ENCODE measurements at places on chromosomes 1 and 21.

DNA sequence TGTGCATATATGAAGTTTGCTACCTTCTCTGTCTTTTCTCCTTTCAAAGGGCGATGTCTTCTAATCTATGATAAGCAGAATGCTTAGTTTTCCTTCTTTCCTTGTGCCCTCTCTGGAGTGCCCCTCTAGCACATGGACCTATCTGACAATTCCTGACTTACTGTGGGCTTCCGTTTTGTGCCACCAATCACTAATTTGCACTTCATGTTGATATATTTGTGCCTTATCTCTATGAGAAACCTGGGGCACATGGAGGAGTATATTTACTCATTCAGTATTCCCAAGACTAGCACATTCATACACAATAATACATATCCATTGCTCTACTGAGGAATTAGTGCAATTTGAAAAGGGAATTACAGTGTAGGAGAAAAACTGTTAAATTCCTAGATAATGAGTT is 197.7 kb downstream of the CTH start:
- DNase-seq: no peak

DNA sequence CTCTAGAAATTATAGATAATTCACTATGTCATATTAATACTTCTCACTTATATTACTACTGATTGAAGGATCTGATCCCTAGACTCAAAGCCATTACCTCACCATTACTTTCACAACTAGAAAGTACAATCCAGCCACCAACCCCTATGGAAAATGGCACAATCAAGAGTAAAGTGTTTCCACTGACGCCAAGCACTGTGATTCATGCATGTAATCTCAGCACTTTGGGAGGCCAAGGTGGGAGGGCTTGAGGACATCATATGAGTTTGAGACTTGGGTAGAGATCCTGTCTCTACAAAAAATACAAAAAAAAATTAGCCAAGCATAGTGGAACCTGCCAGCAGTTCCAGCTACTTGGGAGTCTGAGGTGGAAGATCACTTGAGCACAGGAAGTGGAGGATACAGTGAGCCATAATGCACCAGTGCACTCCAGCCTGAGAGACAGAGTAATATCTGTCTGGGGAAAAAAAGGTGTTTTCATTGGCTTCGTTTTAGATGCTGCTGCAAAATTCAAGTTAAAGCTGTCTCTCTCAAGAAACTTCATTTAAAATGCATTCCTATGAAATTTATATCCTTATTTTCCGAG is 126.5 kb downstream of the AKT3 start:
- no peak for DNase-seq

- no peak for DNase-seq
Measured at GRCh38 chr1:24683713-24684162, 40.6 kb downstream of the SRRM1 start.

- peak; percentile 75 for DNase-seq
Measured at GRCh38 chr1:47192458-47193384, 2.9 kb upstream of the PDZK1IP1 start.

DNA sequence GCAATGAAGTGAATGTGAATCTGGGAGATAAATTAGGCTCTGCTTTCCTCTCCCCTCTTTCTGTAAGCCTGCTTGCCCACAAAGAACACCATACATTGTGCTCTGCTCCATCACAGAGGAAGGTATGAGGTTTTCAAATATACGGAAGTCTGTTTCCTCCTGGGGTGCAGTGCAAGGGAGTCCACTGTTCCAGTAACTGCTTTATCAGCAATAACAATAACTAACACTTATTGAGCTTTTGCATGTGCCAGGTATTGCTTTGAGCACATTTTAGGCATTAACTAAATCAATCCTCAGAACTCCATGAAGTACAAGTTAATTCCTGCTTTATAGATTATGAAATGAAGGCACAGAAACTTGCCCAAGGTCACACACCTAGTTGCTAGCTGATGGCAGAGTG is 10.0 kb downstream of the LTN1 start:
- DNase-seq: no peak

DNA sequence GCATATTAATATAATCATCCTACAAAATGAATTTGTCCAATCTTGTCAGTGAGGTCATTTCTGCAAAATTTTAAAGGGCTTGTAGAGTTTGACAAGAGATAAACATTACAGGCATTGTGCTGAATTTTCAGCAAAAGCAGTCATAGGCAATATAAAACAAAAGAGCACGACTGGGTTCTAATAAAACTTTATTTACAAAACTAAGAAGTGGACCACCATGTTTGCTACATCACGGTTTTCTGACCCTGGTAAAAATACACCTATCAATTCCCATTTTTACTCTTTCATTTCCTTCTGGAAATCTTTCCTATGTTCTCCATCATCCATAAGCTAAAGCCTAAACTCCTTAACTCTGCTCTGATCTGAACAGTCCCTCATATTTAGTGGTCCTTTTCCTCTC is 229.8 kb upstream of the SGIP1 start:
- DNase-seq: no peak

- no peak for DNase-seq
Measured at GRCh38 chr1:25577134-25577920, 33.9 kb downstream of the LDLRAP1 start.

DNA sequence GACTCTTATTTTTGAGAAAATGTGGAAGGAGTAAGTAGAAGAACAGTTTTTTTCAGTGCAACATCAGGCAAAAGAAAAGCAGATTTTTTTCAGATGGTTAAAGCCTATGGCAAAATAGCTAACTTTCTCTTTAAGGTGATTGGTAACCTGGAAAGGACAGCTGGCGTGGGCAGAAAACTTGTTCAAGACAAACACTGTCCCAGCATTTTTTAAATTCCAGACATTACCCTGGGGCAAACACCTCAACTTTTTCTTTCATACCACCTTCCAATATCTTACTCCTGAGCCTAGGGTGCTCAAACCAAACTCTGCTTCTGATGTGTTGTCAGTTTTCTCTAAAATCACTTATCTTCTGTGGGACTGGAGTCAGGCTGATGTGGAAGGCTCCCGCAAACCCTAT is 2.7 kb upstream of the LEPR start:
- no peak for DNase-seq

DNA sequence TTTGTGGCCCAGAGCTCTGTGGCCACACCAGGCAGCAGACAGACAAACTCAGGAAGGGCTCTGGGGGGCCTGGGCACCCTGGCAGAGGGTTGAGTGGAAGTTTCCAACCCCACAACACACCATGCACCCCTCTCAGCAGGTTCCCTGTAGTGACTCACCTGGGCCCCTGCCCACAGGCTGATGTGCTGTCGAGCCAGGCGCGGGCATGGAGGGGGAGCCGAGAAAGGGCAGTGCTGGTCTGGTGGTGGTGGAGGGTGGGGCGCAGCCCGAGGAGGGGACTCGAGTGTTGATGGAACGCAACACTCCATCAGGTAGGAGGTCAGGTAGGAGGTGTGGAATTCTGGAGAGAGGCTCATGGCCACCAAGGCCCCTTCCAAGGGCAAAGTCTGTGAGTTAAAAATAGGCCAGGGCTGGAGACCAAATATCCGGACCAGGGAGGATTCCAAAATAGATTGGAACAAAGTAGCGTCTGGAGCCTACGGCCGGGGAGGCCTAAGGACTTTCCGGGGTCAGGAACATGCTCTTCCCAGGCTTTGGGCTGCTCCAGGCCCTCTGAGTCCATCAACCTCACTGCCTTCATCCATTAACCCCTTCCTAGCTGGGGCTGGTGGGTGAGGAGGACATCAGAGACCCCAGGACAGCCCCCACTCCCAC is 191.5 kb upstream of the AJAP1 start:
- no peak for DNase-seq

- no peak for DNase-seq
Measured at GRCh38 chr1:192491804-192492554, 83.6 kb upstream of the RGS1 start.

GRCh38 chr1:9195651-9196050 is 38.9 kb upstream of the H6PD start:
- DNase-seq: no peak

GRCh38 chr21:44618909-44619308 is 7.0 kb downstream of the KRTAP10-8 start:
- no peak for DNase-seq

GRCh38 chr1:17721444-17721843 is 33.7 kb upstream of the ACTL8 start:
- DNase-seq: no peak

DNA sequence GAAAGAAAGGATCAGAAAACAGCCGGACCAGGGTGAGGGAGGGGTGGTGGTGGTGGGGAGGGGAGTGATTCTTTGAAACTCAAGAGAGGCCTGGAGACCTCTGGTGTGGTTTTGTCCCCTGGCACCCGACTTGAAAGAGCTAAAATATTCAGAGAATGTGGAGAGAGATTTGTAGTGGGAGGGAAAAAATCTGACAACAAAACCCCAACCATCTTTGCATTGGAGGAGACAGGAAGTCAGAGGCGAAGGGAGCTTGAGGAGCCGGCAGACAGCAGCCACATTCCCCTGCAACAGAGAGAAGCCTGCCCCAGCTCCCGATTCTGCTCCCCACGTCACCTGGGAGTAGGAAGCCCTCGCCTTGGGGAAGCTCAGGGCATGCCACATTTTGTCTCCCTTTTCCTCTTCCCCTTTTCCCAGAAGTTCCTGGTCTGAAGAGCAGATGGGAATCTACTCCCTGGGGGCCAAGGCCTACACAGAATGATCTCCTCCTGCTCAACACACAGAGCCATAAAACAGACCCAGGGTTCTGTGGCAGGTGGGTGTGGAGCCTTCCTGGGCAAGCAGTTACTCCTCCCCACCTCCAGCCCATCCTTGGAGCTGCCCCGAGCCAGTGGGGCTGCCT is 84.9 kb downstream of the ITPKB start:
- no peak for DNase-seq

DNA sequence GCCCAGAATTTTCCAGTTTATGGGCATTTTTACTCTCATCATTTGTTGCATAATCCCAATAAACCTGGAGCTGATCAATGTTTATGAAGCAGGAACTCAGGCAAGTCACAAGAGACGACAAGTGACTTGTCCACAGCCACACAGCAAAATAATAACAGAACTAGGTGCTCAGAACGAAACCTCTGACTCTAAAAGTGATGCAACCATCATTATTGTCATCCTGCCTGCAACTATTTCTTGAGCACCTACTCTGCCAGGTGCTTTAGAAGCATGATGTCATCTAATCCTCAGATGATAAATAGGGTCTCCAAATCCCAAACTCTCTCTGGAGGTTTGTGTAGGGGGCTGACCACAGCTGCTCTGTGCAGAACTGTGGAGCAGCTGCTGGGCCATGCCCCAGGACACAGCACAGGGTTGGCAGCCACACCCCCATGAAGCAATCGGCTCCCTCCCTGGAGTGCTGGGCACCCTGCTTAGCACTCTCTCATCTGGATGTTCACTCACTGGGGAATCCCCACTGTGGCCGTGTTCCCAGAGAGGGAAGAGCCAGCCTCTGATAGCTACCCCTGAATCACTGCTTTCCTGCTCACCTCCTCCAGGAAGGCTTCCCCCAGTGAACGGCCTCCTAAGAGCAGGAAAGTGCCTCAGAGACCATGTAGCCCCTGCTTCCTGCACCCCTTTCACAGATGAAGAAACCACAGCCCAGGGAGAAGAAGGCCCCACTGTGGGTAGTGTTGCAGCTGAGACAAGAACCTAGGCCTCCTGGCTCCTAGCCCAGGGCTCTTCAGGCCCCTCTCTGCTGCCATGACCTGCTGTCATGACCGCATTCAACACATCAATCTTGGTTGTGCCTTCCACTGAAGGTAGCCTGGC is 2.1 kb downstream of the TTC22 start:
- DNase-seq: peak; percentile 67

DNA sequence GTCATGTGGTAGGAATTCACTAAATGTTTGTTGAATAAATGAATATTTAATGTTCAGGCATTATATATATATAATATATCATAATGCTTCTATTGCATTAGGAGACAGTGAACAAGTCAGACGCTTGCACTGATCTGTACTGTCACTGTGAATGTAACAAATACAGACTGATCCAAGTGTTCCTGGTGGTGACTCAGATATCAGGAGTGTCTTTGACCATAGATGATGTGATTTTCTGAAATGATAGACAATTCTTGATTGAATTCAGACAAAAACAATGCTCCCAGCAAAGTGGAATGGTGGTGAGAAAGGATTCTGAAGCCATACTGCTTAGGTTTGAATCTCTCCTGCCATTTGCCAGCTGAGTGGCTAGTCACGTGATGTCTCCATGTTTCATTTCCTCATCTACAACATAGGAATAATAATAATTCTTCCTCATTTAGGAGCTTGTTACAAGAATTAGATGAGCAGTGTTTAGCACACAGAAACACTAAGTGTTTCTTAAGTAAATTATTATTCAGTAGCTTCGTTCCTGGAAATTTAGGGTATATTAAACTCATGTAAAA is 71.0 kb downstream of the OLFML2B start:
- DNase-seq: no peak

DNA sequence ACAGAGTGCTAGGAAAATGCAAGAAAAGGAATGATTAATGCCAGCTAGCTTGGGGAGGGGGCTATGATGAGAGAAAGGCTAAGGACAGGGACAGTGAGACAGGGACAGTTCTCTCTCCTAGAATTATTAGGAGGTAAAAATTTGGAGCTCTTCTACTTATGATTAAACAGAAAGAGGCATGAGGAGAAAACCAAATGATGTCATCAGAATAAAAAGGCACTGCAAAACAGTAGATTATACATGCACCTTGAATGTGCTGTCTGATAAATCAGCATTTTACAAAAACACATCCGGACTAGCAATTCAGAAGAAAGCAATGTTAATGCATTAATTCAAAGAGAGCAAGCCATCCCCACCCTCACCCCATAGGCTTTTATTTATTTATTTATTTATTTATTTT is 277.5 kb downstream of the RGS7 start:
- no peak for DNase-seq

DNA sequence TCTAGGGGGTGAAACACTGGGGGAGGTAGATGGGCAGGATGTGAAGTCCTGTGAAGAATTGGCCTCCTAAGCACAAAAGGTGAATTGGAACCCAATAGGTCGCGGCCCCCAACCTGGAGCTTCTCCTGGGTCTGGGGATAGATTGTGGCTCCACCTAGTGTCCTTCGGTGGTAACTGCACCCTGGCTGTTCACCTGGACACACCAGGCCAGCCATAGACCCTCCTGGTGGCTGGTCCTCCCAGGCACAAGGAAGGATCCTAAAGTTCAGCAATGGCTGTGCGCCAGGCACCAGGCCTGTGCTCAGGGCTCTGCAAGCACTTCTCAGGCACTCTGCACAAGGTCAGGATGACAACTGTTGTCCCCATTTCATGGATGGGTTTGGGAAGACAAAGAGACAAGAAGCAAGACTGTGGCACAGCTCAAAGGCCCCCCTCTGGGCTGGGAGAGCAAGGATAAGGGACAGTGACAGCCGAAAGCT is 13.5 kb downstream of the ESPN start:
- peak; percentile 78 for DNase-seq
